ENCODE measurements at places on chromosomes 12 and 14.

DNA sequence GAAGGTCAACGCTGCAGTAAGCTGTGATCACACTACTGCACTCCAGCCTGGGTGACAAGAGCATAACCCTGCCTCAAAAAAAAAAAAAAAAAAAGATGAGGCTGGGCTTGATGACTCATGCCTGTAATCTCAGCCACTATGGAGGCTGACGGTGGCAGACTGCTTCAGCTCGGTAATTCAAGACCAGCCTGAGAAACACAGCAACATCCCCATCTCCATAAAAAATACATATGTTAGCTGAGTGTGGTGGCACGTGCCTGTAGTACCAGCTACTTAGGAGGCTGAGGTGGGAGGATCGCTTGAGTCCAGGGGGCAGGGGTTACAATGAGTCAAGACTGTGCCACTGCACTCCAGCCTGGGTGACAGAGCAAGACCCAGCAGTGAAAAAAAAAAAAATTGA, 50.4 kb downstream of the GXYLT1 start:
- DNase-seq, result no peak

GRCh38 chr12:8823565-8824300, 1.3 kb downstream of the A2ML1 start:
- DNase-seq, result no peak

GRCh38 chr12:47121146-47121545, 41.4 kb upstream of the AMIGO2 start:
- DNase-seq, result no peak

DNA sequence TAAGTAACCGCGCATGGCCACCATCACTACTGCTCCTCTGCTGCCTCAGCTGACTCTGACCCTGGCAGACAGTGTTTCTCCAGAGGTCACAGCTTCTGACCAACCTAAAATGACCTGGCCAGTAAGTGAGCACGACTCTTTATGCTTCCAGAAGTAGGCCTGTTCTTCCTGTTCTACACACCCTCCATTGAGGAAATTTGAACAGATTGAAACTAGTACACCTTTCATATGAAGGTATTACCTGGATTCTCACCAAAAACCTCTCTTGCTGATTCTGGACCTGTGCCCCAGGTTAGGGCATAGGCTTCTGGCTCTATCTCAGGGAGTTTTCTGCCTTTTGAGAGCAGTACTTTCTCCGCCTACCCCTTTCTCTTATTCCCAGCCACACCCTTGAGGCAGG, 178.4 kb upstream of the FRMD6 start:
- no peak for DNase-seq

- no peak for DNase-seq
Measured at GRCh38 chr14:100540141-100540925, 46.9 kb downstream of the BEGAIN start.

GRCh38 chr14:101587441-101587911, 26.2 kb downstream of the DIO3 start:
- no peak for DNase-seq

DNA sequence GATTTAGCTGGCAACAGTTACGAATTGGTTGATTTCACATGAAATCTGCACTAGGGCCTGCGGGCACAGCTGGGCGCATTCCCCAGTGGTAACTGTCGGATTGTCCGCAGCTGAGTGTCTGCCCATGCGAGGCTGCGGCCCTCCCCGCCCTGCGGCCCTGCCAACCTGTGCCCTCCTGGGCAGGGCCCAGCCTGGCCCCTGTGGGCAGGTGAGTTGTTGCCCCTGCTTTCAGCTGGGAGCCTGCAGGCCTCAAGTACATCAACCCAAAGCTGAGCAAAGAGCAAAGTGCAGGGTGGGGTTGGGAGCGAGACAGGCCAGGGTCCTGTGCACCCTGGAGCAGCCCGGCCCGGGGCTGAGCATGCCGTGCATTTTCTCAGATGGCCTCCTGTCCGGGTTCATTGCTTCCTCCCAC, 89.1 kb downstream of the ADGRD1 start:
- no peak for DNase-seq

GRCh38 chr14:58129208-58129607, 22.8 kb downstream of the ARMH4 start:
- no peak for DNase-seq

DNA sequence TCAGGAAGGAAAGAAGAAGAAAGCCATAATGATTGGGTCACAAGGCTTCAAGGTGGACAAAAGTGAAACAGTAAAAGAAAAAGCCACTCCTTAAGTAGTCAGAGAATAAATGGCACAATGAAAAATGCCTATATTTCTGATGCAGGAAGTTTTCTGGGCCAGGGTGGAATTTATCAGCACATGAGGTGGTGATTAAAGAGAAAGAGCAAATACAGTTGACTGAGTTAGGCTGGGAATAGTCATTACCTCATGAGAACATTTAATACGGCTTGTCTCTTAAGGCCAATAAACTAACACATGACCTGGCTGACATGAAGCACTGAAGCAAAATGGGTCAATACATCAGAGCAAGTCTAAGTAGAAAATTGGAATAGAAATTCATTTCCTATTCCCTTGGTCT, 499.7 kb downstream of the TMTC2 start:
- no peak for DNase-seq

GRCh38 chr12:28316049-28316448, 125.8 kb downstream of the CCDC91 start:
- DNase-seq, result no peak

- no peak for DNase-seq
Measured at GRCh38 chr12:72100854-72101253, 162.2 kb downstream of the TPH2 start.

DNA sequence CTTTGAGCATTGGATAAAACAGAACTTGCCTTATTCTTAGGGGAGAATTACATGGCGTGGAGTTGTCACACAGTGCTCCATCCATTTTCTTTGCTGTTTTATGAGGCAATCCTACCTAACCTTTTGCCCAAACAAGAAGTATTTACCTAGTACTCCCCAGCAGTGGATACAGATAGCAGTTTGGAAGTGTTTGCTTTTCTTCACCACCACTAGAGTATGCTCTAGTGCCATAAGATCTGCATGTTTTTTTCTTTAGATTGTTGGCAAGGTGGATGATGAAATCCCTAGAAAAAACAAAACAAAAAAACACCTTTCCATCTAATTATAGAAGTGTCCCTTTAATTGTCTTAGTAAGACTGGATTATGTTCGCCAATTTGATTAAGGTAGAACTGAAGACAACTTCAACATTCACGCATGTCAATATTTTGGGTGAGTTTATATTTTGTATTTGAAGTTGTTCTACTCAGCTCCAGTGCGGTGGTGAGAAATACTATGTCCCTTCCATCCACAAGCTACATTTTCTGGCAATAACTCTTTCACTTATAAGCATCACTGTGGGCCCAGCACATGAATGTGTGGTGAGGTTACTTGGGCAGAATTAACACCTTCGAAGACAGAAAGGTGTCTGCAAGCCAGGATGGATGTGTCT, 23.6 kb upstream of the TMEM260 start:
- DNase-seq, result no peak

GRCh38 chr12:124841558-124841945, 22.1 kb downstream of the SCARB1 start:
- no peak for DNase-seq

DNA sequence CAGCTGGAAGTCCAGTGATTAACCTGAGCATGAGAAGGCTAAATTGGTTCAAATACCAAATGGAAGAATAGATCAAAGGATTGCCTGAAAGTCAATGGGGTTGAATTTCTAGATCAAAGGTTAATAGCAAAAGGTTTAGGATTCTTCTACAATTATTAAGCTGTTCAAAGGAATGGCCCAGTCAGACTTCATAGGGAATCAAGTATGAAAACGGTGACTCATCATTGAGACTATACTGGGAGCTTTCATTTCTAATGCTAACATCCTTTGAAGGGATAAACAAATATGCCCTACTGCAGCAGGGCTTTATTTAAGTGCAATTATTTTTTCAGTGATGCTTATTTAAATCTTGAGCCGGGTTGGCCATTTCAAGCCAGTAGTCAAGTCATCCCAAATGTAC, 152.8 kb downstream of the RIMBP2 start:
- DNase-seq, result no peak

GRCh38 chr14:51539571-51540037, 112.1 kb upstream of the FRMD6 start:
- no peak for DNase-seq

GRCh38 chr12:13307143-13307816, 110.8 kb downstream of the EMP1 start:
- no peak for DNase-seq

DNA sequence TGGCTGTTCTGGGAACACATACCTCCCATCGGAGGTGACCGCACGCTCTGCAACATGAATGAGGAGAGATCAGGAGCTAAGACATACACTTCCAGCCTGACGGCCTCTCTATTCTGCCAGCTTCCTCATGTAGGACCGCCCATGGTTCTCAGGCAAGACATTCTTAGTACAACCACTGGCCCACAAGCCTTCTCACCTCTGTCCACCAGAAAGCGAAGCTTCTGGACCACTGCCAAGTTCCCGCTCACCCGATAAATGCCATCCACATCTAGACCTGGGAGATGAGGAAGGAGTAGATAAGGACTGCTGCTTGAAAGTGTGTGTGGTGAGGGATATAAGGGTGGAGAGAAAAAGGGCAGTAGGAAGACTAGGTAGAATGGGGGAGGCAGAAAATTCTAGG, 5.2 kb downstream of the ARHGAP9 start:
- no peak for DNase-seq

DNA sequence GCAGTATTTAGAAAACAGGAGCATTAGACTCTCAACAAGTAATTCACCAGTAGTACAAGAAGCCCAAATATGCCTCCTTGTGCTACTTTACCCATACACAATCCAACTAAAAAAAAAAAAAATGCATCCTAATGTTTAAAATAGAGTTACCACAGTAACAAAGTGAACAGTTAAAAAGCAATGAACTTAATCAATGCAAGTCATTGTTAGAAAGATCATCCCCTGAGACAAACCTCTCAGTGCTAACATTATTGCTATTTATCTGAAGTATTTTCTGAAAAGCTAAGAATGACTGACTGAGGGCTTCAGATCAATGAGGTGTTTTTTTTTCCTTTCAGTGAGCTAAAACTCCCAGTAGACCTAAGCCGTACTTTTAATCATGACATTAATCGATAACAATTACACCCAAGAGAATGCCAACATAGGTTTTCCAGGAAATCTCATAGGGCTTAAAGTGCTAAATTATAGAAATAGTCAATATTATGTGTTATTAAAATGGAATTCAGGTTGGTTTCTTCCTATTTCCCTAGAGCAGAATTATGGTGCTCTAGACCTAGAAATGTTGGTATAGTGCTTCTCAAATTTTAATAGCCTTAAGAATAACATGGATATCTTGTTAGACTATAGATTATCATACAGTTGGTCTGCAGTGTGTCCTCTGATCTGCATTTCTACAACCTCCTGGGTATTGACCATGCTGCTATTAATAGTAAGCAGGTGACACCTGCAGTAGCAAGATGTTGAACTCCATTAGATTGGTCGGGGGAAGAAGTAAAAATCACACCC, 123.0 kb downstream of the PRKD1 start:
- no peak for DNase-seq

- no peak for DNase-seq
Measured at GRCh38 chr14:99571303-99571986, 32.6 kb downstream of the CCDC85C start.

- no peak for DNase-seq
Measured at GRCh38 chr14:105400016-105400415, 1.7 kb downstream of the TEX22 start.

DNA sequence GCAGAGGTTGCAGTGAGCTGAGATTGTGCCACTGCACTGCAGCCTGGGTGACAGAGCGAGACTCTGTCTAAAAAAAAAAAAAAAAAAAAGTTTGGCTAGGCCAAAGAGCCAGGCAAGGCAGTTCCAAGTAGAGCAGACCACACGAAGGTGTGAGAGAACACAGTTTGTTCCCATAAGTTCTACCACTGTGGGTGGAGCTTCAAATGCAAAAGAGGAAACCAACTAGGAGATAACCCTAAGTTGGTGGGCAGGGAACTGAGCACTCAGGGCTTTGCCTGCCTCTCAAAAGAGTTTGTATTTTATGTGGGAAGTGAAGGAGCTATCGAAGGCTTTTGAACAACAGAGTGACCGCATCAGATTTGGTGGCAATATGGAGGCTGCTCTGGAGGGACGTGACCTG, 15.1 kb downstream of the SOCS2 start:
- DNase-seq, result no peak

DNA sequence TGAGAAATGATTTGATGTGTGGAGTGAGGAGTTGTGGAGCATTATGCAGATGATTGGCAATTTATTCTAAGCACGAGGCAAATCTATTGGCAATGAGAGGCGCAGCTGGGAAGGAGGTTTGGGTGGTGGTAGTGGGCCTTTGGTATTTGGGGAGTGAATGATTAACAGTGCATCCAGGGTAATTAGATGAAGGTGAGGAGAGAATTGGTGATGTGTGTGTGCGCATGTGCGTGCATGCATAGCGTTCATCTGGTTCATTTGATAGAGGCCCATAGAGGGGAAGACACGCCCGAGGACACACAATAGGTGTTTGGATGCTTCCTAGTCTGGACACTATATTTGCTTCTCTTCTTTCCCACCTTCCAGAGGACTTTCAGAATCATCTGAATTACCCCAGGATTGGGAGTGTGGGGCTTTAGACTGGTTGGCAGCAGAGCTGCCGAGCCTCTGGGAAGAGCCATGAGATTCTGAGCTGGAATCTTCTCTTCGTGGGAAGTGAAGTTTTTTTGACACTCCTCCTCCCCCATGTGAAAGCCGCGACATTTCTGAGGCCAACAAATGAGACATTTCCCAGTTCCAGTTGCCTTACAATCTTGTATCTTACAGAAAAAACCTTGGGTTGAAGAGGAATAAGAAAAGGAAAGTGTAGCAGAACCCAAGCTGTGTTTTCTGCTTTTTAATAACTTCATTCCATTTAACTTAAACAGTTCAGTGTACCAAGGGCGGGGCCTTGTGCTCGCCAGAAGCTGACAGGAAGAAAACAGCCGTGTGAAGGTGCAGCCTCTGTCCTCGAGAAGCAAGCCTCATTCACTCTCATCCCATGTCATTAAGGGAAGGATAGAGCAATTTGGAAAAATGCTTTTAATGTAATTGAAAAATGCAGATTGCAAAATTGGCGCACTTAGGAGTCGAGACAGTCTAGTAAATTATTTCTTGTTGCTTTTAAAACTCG, 65.2 kb downstream of the SLC25A47 start:
- no peak for DNase-seq

- DNase-seq, result no peak
Measured at GRCh38 chr12:29072631-29073030, 76.4 kb upstream of the FAR2 start.

- no peak for DNase-seq
Measured at GRCh38 chr12:65944637-65945036, 120.4 kb downstream of the HMGA2 start.

GRCh38 chr14:39145266-39145966, 24.7 kb downstream of the TRAPPC6B start:
- DNase-seq, result no peak

- DNase-seq, result no peak
Measured at GRCh38 chr12:113912760-113913329, 53.3 kb downstream of the RBM19 start.

- DNase-seq, result no peak
Measured at GRCh38 chr12:77760271-77761025, 70.2 kb upstream of the NAV3 start.

GRCh38 chr14:59427653-59428580, 37.3 kb downstream of the GPR135 start:
- no peak for DNase-seq

- no peak for DNase-seq
Measured at GRCh38 chr14:98840091-98840490, 431.9 kb downstream of the BCL11B start.

- no peak for DNase-seq
Measured at GRCh38 chr12:70534466-70534865, 102.8 kb downstream of the PTPRB start.

GRCh38 chr12:58521796-58522195, 398.5 kb downstream of the LRIG3 start:
- DNase-seq, result no peak
